CD4-positive, alpha-beta memory T cell (primary cell): ENCODE measurements at places on chromosomes 1 and 21.

- H3K27ac ChIP-seq = no peak overlapping the region
- H3K4me1 ChIP-seq = no peaks in the 10 kb centered on the region
- H3K27me3 ChIP-seq = no peaks in the 10 kb centered on the region
- H3K36me3 ChIP-seq = no peaks in the 10 kb centered on the region
- H3K4me3 ChIP-seq = no peak overlapping the region
Measured at GRCh38 chr21:31253684-31254083, 90.4 kb downstream of the TIAM1 start.

- H3K36me3 ChIP-seq = no peaks in the 10 kb centered on the region
- no peaks in the 10 kb centered on the region for H3K4me1 ChIP-seq
- no peaks in the 10 kb centered on the region for H3K27me3 ChIP-seq
- H3K4me3 ChIP-seq = no peak overlapping the region
- no peak overlapping the region for H3K27ac ChIP-seq
Measured at GRCh38 chr1:63835128-63835527, 61.3 kb downstream of the ROR1 start.

DNA sequence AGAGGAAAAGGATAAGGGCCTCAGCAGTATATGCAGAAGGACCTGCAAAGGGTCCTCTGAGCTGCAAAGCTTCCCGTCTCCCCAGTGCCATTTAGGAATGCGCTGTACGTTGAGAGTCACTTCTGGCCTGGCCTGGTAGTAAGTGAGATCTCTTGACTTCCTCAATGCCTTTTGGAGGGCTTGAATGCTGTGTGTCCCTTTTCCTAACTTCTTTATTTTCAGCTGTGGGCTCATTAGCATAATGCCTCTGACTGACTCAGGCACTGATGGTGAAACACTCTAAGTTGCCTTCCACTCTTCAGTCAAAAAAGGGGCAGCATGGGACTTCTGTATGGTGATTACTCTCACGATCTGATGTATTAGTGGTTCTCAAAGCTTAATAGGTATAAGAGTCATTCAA lies 49.9 kb downstream of the XCL1 start:
- H3K36me3 ChIP-seq = no peaks in the 10 kb centered on the region
- H3K4me1 ChIP-seq = no peaks in the 10 kb centered on the region
- H3K27me3 ChIP-seq = no peaks in the 10 kb centered on the region
- H3K27ac ChIP-seq = no peak overlapping the region

- H3K27ac ChIP-seq = no peak overlapping the region
- peaks cover 3% of the 10 kb centered on the region for H3K36me3 ChIP-seq
- H3K4me1 ChIP-seq = peaks cover 39% of the 10 kb centered on the region
- no peak overlapping the region for H3K4me3 ChIP-seq
- DNase-seq = no peak
Measured at GRCh38 chr1:27447883-27448282, 42.1 kb downstream of the WASF2 start.

- H3K4me3 ChIP-seq = no peak overlapping the region
- no peak for DNase-seq
- H3K4me1 ChIP-seq = no peaks in the 10 kb centered on the region
- H3K27me3 ChIP-seq = no peaks in the 10 kb centered on the region
Measured at GRCh38 chr1:119784191-119784781, 15.6 kb upstream of the HMGCS2 start.

GRCh38 chr1:39574646-39575045 lies 1.9 kb downstream of the PABPC4 start:
- no peaks in the 10 kb centered on the region for H3K27me3 ChIP-seq
- DNase-seq = no peak
- peaks cover 38% of the 10 kb centered on the region for H3K4me1 ChIP-seq
- peak overlapping the region; percentile 31 for H3K4me3 ChIP-seq
- H3K27ac ChIP-seq = peak overlapping the region; percentile 76

- no peaks in the 10 kb centered on the region for H3K27me3 ChIP-seq
- H3K27ac ChIP-seq = no peak overlapping the region
- DNase-seq = no peak
- no peaks in the 10 kb centered on the region for H3K4me1 ChIP-seq
- no peaks in the 10 kb centered on the region for H3K36me3 ChIP-seq
Measured at GRCh38 chr1:160950657-160951056, 4.0 kb downstream of the ITLN2 start.

DNA sequence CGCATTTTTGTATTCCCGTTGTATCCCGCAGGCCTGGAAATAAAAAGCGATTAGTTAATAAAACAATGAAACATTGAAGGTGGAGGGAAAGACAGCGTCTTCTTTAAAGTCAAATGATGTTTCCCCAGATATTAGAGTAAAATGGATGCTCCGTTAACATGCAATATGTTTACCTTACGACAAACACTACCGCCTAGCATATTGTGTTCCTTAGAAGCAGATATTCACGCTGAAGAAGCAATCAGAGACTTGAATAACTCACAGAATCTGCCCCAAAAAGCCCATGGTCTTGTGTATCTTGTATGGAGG lies 583 bp upstream of the B4GALT3 start:
- peak overlapping the region; percentile 97 for H3K4me3 ChIP-seq
- no peak for DNase-seq
- no peaks in the 10 kb centered on the region for H3K27me3 ChIP-seq
- peaks cover 61% of the 10 kb centered on the region for H3K4me1 ChIP-seq
- peak overlapping the region; percentile 85 for H3K27ac ChIP-seq

- peaks cover 74% of the 10 kb centered on the region for H3K27me3 ChIP-seq
- no peak overlapping the region for H3K27ac ChIP-seq
- peaks cover 39% of the 10 kb centered on the region for H3K4me1 ChIP-seq
- no peak overlapping the region for H3K4me3 ChIP-seq
- no peaks in the 10 kb centered on the region for H3K36me3 ChIP-seq
Measured at GRCh38 chr21:44708213-44708865, 3.0 kb downstream of the TSPEAR start.

DNA sequence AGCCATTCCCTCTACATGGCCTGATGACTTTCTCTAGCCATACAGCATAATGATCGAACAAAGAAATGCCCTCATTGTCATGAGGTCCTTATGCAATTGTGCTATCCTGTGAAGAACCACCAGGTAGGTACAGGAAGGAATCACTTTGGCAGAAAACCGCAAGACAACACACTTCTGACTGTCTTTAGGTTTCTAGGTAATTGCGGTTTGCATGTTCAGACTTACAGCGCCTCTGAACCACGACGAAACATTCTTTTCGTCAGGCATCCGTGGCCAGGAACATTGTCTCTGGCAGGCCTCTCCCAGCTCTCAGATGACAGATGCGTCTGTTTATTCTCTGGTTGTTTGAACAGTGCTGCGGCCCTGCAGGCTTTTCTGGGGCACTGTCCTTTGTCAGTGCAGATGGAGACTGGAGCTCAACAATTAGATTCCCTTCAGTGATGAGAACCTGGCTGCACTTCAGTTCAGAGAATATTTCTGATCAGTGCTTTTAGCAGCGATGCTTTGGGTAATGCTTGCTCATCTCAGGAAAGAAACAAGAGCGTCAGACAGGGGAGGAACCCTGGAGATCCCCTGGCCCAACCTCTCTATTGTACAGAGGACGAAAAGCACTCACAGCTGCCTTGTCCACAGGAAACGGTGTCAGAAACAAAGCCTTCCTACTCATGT lies 63.4 kb downstream of the B3GALT5 start:
- H3K4me3 ChIP-seq = no peak overlapping the region
- DNase-seq = no peak
- H3K27ac ChIP-seq = no peak overlapping the region
- H3K36me3 ChIP-seq = no peaks in the 10 kb centered on the region
- H3K4me1 ChIP-seq = no peaks in the 10 kb centered on the region

DNA sequence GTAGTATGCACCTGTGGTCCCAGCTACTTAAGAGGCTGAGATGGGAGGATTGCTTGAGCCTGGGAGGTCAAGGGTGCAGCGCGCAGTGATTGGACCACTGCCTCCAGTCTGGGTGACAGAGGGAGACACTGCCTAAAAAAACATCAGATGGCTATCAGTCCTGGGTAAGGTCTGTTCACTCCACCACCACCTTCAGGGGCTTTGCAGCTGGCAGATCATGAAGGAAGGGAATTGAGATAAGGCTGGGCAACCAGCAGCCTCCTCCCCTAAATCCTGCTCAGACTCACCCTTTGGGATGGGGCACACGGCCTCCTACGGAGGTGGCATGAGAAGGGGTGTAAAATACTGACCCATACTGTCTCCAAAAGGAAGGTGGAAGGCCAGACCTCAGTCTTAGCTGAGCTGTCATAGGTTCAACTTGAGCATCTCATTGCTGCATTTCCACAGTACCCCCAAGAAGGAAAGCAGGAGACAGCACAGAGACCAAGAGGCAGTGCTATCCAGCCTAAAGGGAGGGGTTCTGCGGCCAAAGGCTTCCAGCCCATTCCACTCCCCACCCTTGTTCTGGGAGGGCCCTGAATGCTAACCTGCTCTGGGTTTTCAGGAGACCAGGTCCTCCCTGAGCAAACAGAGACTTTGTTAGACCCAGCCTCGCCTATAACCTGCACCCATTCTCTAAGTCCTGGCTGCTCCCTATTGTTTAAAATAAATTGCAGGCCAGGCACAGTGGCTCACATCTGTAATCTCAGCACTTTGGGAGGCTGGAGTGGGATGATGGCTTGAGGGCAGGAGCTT lies 13.7 kb downstream of the SLC45A3 start:
- H3K27me3 ChIP-seq = no peaks in the 10 kb centered on the region
- no peak overlapping the region for H3K27ac ChIP-seq

GRCh38 chr1:178294654-178295053 lies 200.8 kb downstream of the RASAL2 start:
- DNase-seq = no peak
- H3K27me3 ChIP-seq = no peaks in the 10 kb centered on the region

DNA sequence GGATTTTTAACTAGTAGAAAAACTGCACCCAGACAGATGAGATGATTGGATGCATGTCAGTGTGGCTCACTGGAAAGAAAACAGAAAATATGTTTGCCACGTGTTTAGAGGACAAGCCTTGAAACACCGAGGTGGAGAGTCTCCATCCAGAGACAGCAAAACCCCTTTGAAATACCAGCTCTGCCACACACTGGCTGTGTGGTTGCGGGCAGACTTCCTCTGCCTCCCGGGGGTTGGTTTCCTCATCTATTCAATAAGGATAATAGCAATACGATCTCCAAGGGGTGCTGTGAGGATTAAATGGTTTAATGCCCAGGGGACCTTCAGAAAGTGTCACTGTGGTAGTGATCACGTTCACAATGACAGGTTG lies 67.2 kb upstream of the PARP1 start:
- DNase-seq = no peak
- no peaks in the 10 kb centered on the region for H3K36me3 ChIP-seq
- no peak overlapping the region for H3K27ac ChIP-seq
- no peak overlapping the region for H3K4me3 ChIP-seq

GRCh38 chr1:93354749-93355148 lies 9.0 kb downstream of the DR1 start:
- DNase-seq = no peak
- no peak overlapping the region for H3K27ac ChIP-seq
- no peak overlapping the region for H3K4me3 ChIP-seq
- no peaks in the 10 kb centered on the region for H3K27me3 ChIP-seq

DNA sequence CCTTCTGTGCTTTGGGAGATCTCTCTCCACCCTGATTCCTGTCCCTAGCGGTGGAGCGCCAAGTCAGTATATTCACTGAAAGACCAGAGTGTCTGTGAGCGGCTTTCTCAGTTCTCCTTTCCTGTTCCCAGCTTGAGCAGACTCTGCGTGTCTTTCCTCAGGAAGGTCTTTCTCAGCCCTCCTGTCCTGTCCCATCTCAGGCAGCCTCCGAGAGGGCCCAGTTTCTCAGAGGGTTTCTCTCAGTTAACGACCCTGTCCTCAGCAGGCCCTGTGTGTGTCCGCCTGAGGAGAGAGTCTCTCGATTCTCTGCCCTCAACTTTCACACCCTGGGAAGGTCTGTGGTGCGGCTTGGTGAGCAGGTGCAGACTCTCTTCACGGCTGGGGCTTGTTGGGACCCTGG lies 34.0 kb upstream of the CHIT1 start:
- H3K27me3 ChIP-seq = no peaks in the 10 kb centered on the region
- no peak for DNase-seq
- H3K4me3 ChIP-seq = no peak overlapping the region
- H3K36me3 ChIP-seq = no peaks in the 10 kb centered on the region
- H3K27ac ChIP-seq = no peak overlapping the region
- H3K4me1 ChIP-seq = peaks cover 9% of the 10 kb centered on the region

DNA sequence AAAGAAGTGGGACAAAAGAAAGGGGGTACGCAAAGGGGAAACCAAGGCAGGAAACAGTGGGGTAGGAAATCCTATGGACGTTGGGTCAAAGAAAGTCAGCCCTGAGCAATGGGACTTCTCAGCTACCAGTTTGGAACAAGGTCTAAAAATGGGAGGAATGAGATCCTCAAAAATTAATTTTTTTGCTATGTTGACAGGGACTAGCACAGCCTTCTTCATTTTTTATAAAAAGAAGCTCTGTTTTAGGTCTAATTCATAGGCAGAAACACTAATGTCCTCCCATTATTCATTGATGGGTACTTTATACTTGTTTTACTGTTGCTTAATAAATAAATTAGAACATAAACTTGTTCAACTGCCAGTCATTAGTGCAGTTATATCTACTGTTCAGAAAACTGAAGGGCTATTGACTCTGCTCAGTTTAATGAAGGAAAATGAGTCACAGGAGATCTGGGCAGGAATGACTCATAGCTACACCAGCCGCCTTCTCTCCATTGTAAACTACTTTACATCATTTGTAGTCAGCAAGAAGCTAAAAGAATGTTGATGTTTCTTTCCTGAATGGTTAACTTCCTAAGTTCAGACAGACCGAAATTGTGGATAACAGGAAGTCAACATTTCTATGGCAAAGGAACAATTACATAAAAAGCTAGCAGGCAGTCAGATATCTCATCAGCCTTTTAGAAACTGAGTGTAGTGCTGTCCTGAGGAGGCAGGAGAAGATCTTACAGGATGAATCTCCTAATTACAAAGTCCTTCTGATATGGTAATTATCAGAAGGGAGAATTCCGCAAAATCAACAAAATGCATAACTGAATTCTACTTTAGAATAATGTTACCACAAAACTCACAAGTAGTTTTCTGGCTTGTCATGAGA lies 356.4 kb upstream of the PKN2 start:
- H3K27me3 ChIP-seq = no peaks in the 10 kb centered on the region
- no peaks in the 10 kb centered on the region for H3K4me1 ChIP-seq
- DNase-seq = no peak
- no peak overlapping the region for H3K27ac ChIP-seq
- H3K4me3 ChIP-seq = no peak overlapping the region
- no peaks in the 10 kb centered on the region for H3K36me3 ChIP-seq

DNA sequence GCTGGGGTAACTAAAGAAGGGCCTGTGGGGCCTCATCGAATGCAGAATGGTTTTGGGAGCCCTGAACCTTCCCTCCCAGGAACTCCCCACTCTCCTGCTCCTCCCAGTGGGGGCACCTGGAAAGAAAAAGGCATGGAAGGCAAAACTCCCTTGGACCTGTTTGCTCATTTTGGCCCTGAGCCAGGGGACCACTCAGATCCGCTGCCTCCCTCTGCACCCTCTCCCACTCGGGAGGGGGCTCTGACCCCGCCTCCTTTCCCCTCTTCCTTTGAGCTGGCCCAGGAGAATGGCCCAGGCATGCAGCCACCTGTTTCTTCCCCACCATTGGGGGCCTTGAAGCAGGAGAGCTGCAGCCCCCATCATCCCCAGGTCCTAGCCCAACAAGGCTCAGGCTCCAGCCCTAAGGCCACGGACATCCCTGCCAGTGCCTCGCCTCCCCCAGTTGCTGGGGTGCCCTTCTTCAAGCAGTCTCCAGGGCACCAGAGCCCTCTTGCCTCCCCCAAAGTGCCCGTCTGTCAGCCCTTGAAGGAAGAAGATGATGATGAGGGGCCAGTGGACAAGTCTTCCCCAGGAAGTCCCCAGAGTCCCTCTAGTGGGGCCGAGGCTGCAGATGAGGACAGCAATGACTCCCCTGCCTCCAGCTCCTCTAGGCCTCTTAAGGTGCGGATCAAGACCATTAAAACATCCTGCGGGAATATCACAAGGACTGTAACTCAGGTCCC lies 4.7 kb downstream of the ZNF687 start:
- H3K4me1 ChIP-seq = peaks cover 20% of the 10 kb centered on the region
- DNase-seq = no peak
- no peak overlapping the region for H3K27ac ChIP-seq
